Lower leg skin (tissue), 4 donors: ENCODE measurements at places on chromosomes 3 and 15. TPM values are rescaled to one million over a fixed set of nuclear protein-coding genes. Genes with fewer than 3 reads are reported as not detected.

The TRH gene
- not detected for total RNA-seq

DNA sequence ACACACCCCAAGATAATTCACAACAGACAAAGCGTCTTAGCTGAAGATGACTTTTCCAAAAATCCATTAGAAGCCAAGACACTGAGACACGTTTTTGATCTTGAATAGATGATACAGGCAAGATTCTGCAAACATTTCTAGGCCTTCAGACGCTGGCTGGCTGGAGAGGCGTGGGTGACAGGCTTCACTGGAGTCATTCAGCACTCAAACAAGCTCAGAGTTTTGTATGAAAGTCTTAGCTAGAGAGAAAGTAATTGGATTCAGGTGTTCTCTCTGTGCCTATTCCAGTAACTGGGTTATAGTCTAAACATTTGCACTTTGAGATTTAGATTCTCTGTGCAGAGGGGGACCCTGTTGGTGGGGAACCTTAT lies 147.7 kb upstream of the BHLHE40 start:
- DNase-seq = no peak

DNA sequence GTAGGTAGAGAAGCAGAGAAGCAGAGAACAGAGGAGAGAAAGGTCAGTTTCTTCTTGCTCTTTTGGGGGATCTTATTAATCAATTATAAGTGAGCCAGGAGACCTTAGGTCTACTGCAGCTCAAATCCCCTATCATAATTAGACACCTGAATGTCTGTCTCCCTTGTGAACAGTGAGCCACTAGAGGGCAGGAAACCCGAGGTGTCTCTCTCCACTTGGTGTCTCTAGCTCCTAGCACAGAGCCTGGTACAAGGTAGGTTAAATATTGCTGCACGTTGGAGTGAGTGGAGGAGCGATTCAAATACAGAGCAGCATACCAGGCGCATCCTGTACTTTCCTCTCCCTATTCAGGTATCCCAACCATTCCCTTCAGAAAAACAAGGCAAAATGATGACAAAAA lies 2.0 kb upstream of the ST8SIA2 start:
- DNase-seq = no peak

DNA sequence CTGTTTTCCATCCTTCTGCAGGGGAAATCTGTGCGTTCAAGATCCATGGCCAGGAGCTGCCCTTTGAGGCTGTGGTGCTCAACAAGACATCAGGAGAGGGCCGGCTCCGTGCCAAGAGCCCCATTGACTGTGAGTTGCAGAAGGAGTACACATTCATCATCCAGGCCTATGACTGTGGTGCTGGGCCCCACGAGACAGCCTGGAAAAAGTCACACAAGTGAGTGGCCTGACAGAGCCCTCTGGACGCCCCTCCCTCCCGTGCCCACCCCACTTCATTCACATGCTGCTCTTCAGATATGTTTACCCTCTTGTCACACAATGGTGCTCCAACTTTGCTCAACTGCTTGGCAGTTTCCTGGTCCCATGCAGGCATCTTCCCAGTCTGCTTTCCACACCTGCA lies 274.3 kb upstream of the TRIM42 start:
- DNase-seq = no peak

DNA sequence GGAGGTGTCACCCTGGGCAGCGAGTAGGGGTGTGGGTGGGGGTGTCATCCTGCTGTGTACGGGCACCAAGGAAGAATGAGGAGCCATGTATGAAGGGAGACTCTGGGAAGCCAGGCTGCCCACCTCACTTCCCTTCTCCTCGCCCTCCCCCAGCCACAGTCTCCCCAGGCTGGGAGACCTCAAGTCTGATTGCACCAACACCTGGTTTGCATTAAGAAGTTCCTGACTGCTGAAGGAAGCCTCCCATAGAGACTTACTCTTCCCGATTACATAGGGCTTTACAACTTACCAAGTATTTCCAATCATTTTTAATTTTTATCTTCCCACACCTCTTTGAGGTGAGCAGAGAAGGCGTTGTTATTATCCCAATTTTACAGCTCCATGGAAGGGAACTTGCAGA lies 29.5 kb upstream of the SMAD3 start:
- DNase-seq = no peak

DNA sequence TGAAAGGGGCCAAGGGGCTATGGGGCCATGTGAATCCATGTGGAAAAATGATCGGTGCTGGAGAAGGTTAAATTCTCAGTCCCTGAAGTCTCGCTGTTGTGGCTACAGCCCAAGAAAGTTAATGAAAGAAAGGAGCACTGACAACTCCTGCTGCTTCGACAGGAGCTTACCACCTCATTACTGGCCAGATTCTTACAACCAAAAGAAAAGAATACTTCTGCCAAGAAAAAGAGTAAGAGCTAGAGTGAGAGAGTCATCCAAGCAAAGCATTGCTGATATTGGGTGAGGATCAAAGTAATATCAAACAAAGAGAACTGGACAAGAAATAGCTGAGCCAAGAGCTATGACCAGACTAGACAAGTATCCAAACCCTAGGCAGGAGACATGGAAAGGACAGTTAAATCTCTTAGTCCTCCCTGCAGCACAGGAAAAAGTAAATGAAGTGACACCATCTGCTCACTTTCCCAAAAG lies 348.4 kb upstream of the PLSCR5 start:
- no peak for DNase-seq

DNA sequence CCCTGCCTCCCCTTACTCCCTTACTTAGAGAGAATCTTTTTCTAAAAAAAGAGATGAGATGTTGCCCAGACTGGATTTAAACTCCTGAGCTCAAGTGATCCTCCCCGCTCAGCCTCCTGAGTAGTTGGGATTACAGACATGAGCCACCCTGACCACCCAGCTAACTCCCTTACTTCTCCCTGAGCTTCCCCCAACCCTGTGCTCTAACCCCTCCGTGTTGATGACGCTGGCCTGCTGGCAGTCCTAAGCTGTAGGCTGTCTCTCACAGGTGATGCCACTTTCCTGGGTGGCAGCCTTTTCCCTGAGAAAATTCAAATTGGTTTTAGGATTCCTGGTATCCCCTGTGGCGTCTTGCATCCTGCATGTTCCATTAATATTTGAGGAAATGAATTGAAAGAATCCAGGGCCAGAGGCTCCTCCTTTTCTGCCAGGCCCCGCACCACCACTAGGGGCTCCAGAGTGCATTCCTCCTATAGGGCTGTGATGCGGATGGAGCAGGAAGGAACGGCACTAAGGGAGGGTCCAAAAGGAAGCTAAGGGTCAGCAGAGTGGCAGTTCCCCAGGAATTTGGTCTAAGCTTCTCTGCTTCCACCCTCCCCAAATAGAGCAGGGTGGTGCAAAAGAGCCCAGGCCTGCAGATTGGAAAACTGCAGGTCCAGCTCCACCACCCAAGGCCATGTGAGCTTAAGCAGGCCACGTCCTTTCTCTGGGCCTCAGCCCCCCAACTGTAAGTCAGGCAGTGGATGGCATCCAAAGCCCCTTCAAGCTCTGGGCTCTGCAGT lies 101.1 kb downstream of the DAPK2 start:
- peak; percentile 51 for DNase-seq
